Right ventricle myocardium superior (tissue), 1 donor: ENCODE measurements at places on chromosomes 11 and 22. TPM values are rescaled to one million over a fixed set of nuclear protein-coding genes. Genes with fewer than 3 reads are reported as not detected.
A peak's percentile ranks its signal among the peaks of the same experiment; 100 is the strongest.

- DNase-seq: peak; percentile 60
Observed at GRCh38 chr22:37843741-37844089, 419 bp downstream of the ANKRD54 start.

GRCh38 chr22:19810381-19811201 lies 44.1 kb downstream of the GNB1L start:
- no peak for DNase-seq

DNA sequence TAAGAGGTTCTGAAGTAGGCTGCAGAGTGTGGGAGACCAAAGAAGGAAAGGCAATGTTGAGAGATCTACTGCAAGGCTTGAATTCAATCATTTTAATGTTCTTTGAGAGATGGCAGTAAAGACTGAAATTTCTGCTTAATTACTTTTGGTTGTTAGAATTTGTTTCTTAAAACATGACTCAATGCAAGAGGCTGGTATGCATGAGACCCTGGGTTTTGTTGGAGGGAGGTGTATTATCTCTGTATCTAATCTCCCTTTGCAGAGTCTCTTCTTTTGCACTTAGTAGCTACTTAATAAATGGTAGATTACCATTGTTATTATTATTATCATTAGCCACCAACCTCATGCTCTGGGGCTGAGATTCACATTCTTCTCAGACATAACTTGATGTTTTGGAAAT lies 87.4 kb upstream of the DRD2 start:
- no peak for DNase-seq

GRCh38 chr11:102359372-102359771 lies 12.4 kb downstream of the BIRC2 start:
- DNase-seq: no peak

GRCh38 chr11:121550247-121551030 lies 97.7 kb upstream of the SORL1-AS1 start:
- no peak for DNase-seq

DNA sequence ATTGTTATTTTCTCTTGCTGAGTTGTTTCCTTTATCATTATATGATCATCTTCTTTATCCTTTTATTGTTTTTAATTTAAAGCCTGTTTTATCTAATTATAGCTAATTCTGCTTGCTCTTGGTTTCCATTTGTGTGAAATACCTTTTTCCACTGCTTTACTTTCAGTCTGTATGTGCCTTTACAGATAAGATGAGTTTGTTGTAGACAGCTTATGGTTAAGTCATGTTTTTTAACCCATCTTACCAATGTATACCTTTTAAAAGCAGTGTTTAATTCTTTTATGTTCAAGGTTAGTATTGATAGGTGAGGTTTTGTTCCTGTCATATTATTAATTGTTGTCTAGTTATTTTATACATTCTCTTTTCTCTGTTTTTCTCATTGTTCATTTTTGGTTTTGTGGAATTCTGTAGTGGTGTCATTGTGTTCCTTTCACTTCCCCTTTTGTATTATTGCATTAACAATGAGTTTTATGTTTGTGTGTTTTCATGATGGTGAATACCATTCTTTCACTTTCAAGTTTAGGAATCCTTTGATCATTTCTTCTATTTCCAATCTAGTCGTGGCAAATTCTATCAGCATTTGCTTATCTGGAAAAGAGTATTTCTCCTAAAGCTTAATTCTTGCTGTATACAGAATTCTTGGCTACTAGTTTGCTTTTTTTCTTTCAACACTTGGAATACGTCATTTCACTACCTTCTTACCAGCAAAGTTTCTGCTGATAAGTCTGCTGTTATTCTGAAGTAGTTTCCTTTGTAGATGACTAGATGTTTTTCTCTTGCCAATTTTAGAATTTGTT lies 21.8 kb downstream of the OR5AN1 start:
- no peak for DNase-seq

DNA sequence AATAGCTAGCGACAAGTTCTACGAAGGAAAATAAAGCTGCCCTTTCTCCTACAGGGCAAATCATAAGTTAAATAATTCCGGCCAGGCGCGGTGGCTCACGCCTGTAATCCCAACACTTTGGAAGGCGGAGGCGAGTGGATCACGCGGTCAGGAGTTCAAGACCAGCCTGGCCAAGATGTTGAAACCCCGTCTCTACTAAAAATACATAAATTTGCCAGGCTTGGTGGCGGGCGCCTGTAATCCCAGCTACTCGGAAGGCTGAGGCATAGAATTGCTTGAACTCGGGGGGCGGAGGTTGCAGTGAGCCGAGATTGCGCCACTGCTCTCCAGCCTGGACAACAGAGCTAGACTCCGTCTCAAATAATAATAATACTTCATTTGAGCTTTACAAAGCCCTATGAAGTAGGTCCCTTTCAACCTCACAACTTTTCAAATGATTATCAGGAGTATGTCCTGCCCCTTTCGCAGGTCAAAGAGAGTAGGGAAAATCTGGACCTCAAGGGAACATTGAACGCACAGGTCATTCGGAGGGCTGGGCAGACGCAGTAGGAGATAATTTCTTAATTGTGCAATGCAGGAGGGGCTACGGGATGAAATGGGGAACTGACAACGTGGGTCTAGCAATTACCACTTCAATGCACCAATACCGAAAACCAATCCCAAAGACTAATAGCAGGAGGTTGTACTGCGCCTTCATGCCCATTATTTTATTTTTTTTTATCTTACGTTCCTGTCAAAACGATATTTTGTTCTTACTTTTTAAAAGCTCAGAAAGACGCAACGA lies 590 bp downstream of the COMMD9 start:
- no peak for DNase-seq

DNA sequence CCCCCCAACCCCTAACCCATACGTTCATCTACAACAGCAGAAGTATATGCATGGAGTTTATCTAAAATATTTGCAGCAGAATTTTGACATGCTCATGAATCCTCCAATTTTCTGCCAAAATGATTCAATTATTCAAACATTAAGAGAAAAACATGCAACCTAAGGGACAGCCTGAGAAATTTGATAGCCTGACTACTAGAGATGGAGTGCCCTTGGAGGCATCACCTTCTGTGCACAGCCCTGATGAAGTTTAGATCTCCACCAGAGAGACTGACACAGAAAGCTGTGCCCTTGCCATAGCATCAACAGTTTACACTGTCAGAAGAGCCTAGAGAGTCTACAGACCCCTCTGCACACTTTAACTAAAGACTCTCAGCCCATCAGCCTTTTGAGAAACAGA lies 217.7 kb downstream of the LUZP2 start:
- no peak for DNase-seq

GRCh38 chr11:43866520-43866919 lies 14.1 kb upstream of the ALKBH3 start:
- no peak for DNase-seq

- DNase-seq: no peak
Observed at GRCh38 chr22:22155146-22155545, 89.4 kb upstream of the VPREB1 start.

- no peak for DNase-seq
Observed at GRCh38 chr11:9569588-9570164, 3.8 kb upstream of the WEE1 start.

Gene C11orf42
- total RNA-seq: not detected

Gene GAL3ST1
- 0.27 TPM for total RNA-seq

Gene ILK
- total RNA-seq: 191 TPM
